ENCODE measurements at places on chromosomes 2 and 18. TPM values are rescaled to one million over a fixed set of nuclear protein-coding genes. Genes with fewer than 3 reads are reported as not detected.

DNA sequence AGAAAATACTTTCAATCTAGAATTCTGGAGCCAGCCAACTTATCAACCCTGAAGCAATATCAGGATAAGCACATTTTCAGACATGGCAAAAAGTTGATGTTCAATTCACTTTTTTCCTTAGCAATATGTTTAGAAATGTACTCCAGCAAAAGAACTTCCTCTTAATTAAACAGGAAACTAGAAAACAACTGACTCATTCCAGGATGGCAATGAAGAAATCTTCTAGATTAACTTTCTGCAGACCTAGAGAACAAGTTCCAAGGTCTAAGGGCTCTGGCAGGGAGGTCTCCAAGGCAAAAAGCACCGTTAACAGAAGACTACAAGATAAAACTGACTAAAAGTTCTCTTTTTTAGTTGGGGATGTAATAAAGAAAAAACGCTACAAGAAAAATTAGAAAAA is 69.2 kb upstream of the VWC2L start:
- DNase-seq, result no peak

- DNase-seq, result no peak
Measured at GRCh38 chr2:42135381-42136312, 33.5 kb upstream of the EML4 start.

DNA sequence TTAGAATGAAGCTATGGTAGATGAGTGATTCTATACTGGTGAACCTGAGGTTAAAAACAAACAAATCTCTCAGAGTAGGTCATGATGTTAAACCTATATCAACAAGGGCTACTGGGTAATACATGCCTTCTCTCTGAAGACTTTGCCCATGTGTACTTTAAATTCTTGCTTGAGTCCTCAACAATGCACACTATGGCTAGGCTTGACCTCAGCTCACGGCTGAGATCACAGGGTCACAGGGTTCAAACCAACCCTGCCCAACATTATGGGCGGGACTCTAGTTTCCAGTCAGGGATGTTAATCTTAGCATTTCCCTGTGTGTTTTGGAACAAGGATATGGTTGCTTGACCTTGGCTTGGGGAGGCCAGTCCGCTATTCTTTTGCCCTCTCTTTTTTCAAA is 7.7 kb downstream of the CD28 start:
- no peak for DNase-seq

GRCh38 chr2:47479863-47480262 is 76.9 kb downstream of the MSH2 start:
- no peak for DNase-seq

GRCh38 chr2:210715560-210716082 is 159.2 kb downstream of the CPS1 start:
- no peak for DNase-seq

GRCh38 chr2:241857572-241858121 is 1.0 kb downstream of the PDCD1 start:
- no peak for DNase-seq

DNA sequence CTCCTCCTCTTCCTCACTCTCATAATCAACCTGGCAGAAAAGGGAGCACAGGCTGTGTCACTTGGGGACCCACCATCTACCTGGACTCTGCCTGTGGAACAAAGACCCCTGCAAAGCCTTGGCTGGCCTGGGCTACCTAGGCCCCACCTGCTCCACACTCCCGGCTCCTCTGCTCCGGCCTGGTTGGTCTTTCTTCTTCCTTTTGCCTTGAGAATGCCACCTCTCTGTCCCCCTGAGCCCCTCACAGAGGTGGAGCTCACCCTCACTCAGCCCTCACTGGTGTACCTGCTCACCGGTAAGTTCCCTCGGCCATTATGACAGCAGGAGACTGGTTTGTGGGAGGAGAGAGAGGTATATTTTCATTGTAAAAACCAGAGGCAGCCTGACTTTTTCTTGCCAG is 74.1 kb downstream of the POLR1A start:
- no peak for DNase-seq

DNA sequence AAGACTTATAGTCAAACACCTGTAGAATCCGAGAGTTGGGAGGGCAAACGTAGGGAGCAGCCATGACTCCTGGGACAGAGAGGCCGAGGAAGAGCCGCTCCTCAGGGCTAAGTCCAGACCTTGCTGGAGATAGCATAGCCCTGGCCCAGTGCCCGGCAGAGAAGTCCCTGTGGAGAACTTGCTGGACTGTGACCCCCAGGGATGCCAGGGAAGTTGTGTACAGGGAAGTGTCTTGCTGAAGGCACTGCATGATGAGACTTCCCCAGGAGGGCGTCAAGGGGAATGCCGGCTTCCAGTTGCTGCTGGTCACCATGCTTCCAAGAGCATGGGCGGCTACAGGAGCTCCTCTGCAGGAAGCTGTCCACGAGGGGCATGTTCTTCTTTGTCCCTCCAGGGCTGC is 8.6 kb upstream of the CNDP1 start:
- no peak for DNase-seq

GRCh38 chr2:149735237-149735958 is 147.8 kb upstream of the MMADHC start:
- DNase-seq, result no peak

DNA sequence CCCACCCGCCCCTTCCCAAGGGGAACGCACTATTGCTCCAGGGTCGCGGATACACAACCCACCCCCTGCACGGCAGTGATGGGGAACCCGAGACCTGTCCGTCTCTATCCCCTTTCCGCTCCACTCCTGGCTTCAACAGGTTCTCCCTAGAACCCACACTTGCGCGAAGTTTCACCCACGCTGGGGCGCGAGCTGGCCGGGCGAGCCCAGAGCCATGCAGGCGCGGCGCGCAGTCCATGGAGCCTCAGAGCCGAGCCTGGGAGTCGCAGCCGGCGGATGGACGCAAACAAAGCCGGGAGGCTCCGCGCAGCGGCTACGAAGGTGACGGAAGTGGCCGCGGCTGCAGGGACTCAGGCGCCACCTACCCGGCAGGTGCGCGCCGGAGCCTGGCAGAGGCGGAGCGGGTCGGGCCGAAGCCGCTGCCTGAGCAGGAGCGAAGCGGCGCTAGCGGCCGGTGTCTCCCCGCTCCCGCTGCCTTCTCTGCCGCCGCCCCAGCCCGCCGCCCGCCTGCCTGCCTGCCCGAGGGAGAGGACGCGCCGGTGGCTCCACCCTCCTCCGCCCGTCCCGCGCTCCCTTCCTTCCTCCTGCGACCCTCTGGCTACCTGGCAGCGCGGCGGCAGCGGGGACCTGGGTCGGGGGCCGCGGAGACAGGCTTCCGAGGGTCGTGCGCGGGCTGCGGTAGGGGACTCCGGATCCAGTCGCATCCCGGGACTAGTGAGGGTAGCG is 14.0 kb downstream of the ALPG start:
- DNase-seq, result peak; percentile 61

GRCh38 chr2:95165030-95165370 is 609 bp upstream of the ZNF2 start:
- DNase-seq, result no peak

DNA sequence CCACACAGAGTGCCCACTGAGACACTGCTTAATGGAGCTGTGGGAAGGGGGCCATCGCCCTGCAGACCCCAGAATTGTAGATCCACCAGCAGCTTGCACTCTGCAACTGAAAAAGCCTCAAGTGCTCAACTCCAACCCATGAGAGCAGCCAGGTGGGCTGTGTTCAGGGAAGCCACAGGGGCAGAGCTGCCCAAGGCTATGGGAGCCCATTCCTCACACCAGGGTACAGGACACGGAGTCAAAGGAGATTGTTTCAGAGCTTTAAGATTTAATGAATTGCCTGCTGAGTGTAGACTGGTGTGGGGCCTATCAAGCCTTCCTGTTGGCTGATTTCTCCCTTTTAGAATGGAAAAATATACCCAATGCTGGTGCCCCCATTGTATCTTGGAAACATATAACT is 17.2 kb downstream of the TPO start:
- no peak for DNase-seq

DNA sequence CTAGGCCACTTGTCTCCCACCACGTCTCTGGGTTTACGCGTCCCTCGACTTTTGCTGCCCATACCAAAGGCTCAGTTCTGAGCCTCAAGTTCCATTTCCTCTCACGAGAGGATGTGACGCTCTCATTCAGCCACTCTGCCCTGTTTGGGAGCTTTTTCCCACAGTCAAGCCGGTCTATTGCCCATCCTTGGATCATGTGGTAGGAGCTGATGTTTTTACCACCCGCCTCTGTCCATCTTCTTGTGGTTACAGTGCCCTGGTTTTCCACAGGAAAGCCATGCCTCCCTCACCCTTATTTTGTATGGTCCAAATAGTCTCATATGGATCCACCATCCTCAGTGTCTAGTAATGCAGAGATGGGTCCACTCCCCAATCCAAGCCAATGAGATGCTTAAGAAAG is 20.4 kb downstream of the FBXO36 start:
- DNase-seq, result no peak

DNA sequence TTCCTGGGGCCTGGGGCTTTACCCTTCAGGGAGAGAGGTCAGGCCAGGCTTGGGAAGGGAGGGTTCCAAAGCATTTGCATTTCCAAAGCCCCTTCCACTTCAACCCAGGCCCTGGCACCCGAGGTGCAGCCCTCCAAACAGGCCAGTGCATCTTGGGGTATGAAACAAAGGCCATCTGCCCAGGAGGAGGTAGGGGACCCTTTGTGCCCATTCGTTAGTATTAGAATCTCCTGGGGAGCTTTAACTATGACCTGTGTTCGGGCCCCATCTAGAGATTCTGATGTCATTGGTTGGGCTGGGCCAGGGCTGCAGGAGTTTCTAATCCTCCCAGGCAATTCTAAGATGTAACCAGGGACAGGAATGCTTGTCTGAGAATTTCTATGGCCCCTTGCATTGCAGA is 73.6 kb downstream of the CIB4 start:
- no peak for DNase-seq

DNA sequence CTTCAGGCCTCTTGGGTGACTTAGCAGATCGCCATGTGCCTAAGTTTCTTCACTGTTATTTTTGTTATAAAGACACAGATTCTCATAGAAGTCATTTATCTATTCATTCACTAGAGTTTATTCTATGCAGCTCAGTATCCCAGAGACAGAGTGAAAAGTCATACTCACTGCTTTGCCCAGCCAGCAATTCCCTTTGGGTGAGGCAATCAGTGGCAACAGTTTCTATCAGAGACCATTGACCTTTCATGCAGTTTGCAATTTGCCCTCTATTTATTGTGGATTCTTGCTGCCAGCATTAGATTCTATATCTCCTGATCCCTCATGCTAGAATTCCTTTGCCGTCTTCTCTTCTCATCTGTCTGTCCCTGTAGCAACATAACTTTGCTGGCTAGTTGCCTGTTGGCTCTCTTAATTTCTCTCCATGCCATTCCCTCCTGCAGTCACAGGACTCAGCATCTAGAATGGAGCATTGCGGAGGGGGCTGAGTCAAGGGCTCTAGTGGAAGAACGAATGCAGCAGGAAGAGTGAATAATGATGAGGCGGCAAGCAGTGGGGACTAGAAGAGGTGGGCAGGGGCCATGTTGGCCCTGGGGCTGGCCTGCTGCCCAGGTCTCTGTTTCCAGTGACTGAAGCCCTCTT is 12.2 kb downstream of the SLC9A4 start:
- DNase-seq, result no peak

DNA sequence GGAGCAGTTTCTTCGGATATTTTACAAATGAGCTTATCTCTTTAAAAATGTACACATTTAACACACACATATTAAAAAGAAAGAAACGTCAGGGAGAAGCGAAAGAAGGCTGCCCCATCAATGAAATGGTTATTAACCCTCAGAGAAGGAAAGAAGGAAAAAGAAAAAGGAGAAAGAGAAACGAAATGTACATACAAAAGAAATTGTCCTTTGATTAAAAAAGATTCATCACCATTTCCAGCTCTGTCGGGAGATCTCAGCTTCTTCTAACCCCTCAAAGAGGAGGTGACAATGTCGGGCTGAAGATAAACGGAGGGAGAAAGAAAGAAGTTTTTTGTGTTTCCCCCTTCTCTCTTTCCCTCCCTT is 1.5 kb downstream of the IKZF2 start:
- no peak for DNase-seq

GRCh38 chr2:109676346-109676902 is 62.3 kb downstream of the SOWAHC start:
- DNase-seq, result no peak

DNA sequence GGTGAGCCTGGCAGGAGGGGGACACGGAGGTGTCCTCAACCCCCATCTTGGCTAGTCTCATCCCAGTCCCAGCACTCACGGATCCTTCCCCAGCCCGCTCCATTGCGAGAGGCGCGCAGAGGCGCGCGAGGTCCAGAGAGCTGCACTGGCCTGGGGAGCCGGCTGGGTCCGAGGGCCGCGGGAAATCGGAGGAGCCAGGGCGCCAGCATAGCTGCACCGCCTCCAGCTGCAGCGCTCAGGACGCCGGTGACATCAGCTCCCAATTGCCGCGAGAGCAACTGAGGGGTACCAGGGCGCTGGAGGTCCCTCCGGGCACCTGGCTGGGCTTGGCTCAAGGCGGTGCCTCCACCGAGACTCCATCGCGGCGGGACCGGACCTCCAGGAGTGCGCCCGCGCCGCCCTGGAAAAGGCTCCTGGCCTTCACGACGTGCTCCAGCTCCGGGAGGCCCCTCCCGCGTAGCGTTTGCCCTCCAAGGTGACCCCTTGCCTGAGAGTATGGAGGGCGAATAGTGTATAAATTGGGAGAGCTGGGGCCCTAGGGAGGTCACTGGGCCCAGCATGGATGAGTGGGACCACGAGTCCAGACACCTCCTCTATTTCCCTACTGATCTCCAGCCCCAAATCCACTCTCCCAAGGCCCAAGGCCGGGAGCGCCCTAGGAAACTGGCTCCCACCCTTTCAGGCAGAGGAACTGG is 5.5 kb downstream of the RTKN start:
- DNase-seq, result no peak

- DNase-seq, result no peak
Measured at GRCh38 chr2:119015845-119016244, 73.9 kb downstream of the MARCO start.

- no peak for DNase-seq
Measured at GRCh38 chr2:36360834-36361233, 5.3 kb downstream of the CRIM1 start.

DNA sequence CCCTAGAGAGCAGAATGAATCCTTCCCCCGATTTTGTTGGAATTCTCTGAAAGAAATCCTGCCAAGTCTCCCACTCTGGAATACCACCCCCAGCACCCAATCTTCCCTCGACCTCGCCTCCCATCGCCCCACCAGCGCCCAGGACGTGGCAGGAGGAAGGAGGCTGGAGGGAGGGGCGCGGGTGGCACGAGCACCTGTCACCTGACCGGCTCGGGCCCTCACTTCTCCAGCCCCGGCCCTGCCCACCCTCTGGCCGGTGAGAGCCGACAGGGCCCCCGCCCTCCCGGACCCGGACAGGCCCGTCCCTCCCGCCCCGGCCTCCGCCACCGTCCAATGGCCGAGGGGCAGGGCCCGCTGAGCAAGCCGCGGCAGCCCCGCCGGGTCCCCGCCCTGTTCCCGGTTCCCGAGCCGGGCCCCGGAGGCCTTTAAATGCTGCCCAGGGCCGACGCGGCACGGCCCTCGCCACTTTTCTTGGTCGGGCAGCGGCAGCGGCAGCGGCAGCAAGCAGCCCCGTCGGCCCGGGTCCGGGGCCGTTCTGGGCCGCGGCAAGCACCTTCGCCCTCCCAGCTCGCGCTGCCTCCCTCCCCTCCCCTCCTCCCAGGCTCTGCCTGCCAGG is at the start of gene LGALSL:
Gene LGALSL (plus strand): TSS at position 393 of the 616 bp plus-strand sequence. CDS start 384 bp downstream, outside the sequence.
- DNase-seq, result peak; percentile 89

- DNase-seq, result peak; percentile 28
Measured at GRCh38 chr2:215410932-215411285, 25.0 kb downstream of the FN1 start.

CHST9 gene
- 56.9 TPM for total RNA-seq

RNF152 gene
- total RNA-seq, result 1.0 TPM

RAD51AP2 gene
- total RNA-seq, result not detected

ACOXL gene
- total RNA-seq, result 2.4 TPM

INPP1 gene
- total RNA-seq, result 23.1 TPM

SERPINB7 gene
- total RNA-seq, result 0.19 TPM

GALR1 gene
- total RNA-seq, result not detected

VWA3B gene
- not detected for total RNA-seq

PPM1B gene
- 73.4 TPM for total RNA-seq

AFTPH gene
- total RNA-seq, result 42.2 TPM

TRABD2A gene
- 0.68 TPM for total RNA-seq
